GOT3 (cell line): ENCODE measurements at places on chromosomes 7 and 10.

- no peak for DNase-seq
Measured at GRCh38 chr7:79820387-79820786, 314.2 kb upstream of the GNAI1 start.

DNA sequence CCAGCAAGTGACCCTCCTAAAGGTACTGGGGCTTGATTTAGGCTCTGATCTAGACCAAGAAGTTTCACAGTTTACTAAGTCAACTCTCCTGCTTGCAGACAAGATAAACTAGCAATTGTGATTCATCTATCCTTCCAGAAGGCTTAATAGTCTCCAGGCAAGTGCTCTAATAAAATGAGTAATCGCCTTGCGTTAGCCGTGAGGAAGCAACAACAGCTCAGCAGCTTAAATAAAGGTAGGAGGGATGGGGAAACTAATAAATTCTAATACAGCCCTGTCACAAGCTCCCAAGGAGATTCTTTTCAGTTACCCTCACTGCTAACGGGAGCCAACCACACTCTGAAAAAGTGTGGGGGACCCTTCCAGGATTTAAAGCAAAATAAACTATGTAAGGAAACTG, 48.4 kb downstream of the FRMD4A start:
- no peak for DNase-seq

- no peak for DNase-seq
Measured at GRCh38 chr10:112027731-112028280, 155.8 kb downstream of the GPAM start.

- no peak for DNase-seq
Measured at GRCh38 chr10:58780476-58780875, 267.8 kb downstream of the BICC1 start.

- no peak for DNase-seq
Measured at GRCh38 chr10:133237241-133237587, 441 bp upstream of the VENTX start.

DNA sequence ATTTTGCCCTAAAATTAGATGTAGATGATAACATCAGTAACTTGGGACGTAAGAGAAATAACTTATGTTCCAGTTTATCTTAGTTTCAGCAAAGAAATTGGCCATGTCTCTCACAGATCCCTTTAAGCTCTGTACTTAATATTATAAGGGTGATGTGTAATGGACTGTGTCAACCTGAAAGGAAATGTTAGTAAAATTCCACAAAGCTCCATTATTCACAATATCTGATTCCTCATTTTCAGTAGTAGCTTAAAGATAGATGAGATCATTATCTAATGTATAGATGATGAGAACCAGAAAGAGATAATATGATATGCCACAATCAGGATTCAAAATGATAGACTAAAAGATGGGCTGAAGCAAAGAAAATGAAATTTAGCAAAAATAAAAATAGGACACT, 316.8 kb upstream of the CHRM2 start:
- DNase-seq = no peak

DNA sequence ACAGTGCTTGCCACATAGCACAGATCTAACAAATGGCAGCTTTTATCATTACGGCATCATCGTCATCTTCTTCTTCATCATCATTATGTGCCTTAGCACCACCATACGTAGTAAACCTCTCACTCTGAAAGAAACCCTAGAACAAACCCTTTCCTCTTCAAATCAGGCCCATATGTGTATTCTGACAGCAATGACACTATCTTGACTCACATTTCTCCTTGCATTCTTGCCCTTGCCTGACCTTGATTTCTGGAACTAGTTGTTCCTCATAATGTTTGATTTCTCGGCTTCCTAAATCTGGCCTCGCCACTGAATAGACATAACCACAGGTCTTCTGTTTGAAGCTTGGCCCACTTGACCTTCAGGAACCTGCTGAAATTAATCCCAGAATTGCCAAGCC, 115.3 kb downstream of the DGKI start:
- no peak for DNase-seq

DNA sequence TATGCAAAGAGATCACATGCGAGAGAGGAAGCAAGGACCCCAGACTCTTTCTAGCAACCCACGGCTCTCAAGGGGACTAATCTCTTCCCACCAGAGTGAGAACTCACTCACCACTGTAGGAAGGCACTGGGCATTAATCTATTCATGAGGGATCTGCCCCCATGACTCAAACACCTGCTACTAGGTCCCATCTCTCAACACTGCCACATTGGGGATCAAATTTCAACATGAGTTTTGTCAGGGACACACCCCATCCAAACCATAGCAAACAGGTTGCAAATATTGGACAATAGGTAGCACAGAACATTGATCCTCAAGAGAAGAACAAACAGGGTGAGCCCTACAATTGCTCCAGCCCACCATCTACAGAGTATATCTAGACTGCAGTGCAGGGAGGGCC, 740.6 kb downstream of the LRMDA start:
- DNase-seq = no peak

GRCh38 chr7:148049068-148049467, 541.5 kb upstream of the C7orf33 start:
- no peak for DNase-seq

DNA sequence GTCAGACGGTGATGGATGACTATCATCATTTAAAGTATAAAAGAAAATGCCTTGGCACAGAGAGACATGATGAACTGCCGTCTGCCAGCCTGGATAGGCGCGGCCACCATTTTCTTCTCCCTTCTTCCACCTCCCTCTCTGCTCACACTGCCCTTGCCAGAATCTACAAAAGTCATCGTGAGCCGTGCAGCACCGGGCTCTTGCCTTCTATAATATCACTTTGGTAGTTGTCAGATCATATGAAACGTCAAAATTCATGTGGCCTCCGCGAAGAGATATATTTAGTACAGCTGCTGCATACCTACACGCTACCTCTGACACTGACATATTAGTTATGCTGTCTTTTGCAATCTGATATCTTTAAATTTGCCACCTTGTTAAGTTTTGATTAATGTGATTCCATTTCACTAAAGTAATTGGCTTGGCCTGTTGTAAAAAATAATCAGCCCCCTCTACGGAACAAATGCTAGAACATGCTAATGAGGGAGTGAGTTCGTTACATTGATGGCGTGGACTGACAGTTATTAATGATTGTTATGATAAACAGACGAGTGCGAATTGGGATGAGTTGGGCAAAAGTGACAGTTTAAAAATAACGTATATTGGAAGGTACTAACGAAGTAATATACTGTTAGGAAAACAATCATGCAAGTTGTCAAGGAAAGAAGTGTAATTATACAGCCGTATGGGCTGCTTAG, 214.9 kb downstream of the LRMDA start:
- DNase-seq = no peak

DNA sequence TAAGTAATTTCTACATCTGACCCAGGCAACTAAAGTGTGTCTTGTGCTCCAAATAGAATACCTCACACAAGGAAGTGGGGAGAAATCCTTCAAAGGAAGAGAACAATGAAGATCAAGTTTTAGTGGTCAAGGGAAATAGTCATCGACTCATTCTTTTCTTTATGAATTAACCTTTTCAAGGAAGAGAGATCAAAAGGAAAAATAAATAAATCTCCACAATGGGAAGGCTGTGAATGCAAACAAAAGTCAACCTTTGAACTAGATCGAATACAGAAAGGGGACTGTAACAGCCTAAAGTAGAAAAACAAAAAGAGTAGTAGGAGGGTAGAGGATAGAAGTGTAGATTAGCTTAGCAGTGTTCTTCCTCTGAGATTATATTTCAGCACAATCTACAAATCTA, 274.6 kb upstream of the COBL start:
- no peak for DNase-seq

DNA sequence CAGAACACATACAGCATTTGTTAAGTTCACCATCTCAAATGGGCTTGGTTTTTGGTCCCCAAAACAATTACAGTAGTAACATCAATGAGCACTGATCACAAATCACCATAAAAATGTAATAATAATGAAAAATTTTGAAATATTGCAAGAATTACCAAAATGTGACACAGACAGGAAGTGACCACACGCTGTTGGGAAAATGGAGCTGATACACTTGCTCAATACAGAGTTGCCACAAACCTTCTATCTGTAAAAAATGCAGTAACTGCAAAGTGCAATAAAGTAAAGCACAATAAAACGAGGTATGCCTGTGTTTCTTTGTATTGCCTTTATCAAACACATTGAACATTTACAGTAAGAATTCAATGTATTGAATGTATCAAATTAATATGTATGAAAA, 262.7 kb downstream of the CTNNA3 start:
- no peak for DNase-seq

GRCh38 chr7:1666317-1666822, 3.7 kb upstream of the ELFN1 start:
- DNase-seq = no peak

DNA sequence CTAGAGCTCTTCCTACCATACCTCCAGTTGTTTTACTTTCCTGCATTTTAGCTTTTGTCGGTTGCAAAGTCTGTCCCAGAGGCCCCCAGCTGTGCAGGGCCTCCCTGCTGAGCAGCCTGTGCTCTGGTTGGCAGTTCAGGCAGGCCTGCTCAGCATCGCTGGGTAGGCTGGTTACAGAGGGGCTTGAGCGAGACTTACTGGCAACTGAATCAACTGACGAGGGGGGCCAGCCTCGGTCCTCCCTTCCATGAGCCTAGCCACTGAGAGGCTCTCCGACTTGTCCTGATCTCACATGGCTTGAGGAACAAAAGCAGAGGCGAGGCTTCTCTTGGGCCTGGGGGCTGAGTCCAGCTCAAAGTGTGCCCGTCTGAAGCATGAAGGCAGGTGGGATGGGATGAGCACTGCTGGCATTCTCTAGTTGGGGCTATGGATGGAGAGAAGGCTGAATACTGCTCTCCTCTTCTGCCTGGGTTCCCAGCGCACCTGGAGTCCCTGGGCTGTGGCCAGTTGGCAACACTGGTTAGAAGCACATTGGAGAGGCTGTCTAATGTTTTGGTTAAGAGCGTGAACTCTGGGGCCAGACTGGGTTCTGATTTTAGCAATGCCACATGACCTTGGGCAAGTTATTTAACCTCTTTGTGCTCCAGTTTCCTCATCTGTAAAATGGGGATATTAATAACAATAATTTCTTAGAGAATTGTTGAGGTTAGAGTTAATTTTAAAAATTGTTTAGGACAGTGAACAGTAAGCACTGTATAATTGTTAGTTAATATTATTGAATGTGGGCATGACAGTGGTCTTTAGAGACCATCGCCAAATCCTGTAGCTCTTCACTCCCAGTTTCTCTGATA, 6.9 kb upstream of the SFRP5 start:
- DNase-seq = no peak

GRCh38 chr10:77319557-77319956, 318.1 kb downstream of the KCNMA1 start:
- DNase-seq = no peak

- no peak for DNase-seq
Measured at GRCh38 chr7:93920496-93921182, 896 bp upstream of the GNG11 start.

GRCh38 chr7:155198901-155199845, 98.5 kb upstream of the INSIG1 start:
- no peak for DNase-seq

- no peak for DNase-seq
Measured at GRCh38 chr7:5545222-5545914, 121.7 kb upstream of the TNRC18 start.

GRCh38 chr10:97525086-97525485, 26.4 kb downstream of the UBTD1 start:
- DNase-seq = no peak

GRCh38 chr10:124568848-124569622, 107.4 kb downstream of the LHPP start:
- DNase-seq = no peak

DNA sequence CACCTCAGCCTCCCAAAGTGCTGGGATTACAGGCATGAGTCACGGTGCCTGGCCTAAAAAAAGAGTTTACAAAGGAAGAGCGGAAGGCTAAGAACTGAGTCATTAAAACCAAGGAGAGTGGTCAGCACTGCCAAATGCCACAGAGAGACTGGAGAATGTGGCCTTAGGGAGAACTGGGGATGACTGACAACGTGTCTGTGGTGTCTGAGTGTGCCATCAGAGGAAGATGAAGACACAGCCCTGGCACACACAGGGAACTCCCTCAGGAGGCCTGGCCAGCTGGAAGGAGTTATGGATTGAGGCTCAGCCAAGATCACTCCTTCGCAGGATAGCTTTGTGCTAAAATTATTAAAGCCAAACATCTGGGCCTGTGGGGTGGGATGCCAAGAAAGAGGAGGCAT, 3.9 kb upstream of the INA start:
- DNase-seq = peak; percentile 80

- DNase-seq = no peak
Measured at GRCh38 chr10:79328737-79329504, 18.3 kb upstream of the PPIF start.

- DNase-seq = no peak
Measured at GRCh38 chr7:71320916-71321315, 189.0 kb downstream of the GALNT17 start.

DNA sequence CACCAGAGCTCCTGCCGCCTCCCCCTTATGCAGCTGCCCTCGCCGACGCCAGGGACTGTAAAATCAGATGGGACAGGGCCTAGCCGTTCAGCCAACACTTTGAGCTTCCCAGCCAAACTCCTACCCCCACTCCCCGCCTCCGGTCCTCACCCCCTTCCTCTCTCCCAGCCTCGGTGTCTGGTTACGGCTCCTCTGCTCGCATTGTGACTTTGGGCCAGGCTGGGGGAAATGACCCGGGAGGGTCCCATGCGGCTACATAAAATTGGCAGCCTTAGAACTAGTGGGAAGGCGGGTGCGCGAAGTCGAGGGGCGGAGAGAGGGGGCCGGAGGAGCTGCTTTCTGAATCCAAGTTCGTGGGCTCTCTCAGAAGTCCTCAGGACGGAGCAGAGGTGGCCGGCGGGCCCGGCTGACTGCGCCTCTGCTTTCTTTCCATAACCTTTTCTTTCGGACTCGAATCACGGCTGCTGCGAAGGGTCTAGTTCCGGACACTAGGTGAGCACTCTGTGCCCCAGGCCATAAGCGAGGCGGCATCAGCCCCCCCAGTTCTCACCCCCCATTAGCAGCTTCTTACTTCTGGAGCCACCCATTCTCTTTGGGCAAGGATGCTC, at the start of gene KAZALD1:
TSS of gene KAZALD1 (plus strand) at position 366 of the 608 bp plus-strand sequence. CDS start 604 bp downstream, outside the sequence.
- DNase-seq = no peak

- DNase-seq = no peak
Measured at GRCh38 chr7:158110034-158110590, 477.5 kb downstream of the PTPRN2 start.

DNA sequence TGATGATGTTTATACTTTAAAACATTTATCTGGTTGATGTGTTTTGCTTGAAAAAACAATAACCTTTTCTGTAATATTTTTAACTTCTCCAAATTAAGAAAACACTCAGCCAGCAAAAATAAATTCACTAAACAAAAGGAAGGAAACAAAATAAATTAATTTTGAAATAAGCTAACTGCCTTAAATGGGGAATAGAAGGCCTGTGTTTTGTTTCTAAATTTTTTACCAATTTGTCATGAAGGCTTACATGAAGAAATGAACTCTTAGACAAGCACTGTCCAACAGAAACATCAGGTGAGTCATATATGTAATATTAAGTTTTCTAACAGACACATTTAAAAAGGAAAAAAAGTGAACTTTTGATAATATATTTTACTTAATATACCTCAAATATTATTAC, 68.5 kb downstream of the LRRN3 start:
- DNase-seq = no peak
